Right atrium auricular region (tissue), 2 donors: ENCODE measurements at places on chromosomes 1 and 21.

GRCh38 chr1:206704226-206704625, 19.5 kb downstream of the MAPKAPK2 start:
- no peak for DNase-seq

- DNase-seq, result no peak
Observed at GRCh38 chr21:42651515-42652401, 1.7 kb upstream of the PDE9A start.

GRCh38 chr1:109273570-109274288, 9.2 kb downstream of the PSRC1 start:
- DNase-seq, result no peak

DNA sequence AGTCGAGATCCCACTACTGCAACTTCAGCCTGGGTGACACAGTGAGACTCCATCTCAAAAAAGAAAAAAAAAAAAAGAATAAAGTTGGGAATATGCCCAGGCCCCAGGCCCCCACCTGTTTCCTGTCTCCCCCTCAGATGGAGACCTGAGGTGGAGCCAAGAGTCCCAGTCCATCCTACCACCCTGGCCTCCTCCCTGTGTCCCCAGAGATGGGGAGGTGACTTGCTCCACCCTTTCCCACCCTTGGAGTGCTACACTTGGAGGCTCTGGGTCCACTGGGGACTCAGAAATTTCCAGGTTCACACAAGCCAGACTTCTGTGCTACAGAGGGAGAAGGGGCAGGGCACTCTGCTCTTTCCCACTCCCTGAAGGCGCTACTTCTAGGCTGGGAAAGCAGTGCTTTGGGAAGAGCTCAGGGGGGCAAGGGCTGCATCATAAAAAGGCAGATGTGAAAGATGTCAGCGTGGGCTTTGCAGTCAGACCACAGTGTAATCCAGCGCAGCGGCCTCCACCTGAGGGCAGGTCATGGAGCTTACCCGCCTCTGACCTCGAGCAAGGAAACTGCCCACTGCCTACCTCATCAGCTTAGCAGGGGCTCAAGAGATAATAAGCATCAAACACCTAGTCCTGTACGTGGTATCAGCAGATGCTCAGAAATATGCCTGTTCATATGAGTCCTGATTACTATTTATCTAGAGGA, 13.4 kb downstream of the TMEM63A start:
- DNase-seq, result no peak

GRCh38 chr1:90809996-90810395, 92.9 kb upstream of the BARHL2 start:
- no peak for DNase-seq

GRCh38 chr1:27049607-27050006, 37.0 kb upstream of the TENT5B start:
- no peak for DNase-seq

DNA sequence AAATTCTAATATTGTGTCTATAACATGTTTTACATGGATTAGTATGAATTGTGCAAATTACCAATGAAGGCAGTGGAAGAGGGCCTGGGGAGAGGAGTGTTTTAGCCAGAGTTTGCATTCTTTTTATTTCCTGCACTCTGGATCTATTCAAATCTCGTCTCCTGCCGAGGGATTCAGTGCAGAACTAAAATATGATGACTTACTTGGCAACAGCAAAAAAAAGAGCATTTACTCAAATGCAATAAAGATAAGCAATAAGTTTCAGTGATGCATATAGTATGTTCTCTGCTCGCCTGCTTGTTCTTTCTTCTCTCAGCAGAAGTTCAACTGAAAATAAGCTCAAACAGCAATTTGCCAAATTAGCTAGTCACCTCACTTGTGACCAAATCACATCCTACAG, 33.4 kb upstream of the NRIP1 start:
- DNase-seq, result no peak

DNA sequence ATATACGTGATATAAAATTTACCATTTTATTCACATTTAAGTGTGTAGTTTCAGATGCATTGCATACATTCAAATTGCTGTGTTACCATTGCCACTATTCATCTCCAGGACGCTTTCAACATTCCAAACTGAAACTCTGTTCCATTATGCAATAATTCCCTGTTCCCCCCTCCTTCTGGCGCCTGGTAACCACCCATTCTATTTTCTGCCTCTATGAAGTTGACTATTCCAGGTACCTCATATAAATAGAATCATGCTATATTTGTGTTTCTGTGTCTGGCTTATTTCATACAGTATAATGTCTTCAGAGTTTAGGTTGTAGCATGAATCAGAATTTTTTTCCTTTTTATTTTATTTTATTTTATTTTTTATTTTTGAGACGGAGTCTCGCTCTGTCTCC, 41.7 kb downstream of the SLC22A15 start:
- DNase-seq, result no peak

DNA sequence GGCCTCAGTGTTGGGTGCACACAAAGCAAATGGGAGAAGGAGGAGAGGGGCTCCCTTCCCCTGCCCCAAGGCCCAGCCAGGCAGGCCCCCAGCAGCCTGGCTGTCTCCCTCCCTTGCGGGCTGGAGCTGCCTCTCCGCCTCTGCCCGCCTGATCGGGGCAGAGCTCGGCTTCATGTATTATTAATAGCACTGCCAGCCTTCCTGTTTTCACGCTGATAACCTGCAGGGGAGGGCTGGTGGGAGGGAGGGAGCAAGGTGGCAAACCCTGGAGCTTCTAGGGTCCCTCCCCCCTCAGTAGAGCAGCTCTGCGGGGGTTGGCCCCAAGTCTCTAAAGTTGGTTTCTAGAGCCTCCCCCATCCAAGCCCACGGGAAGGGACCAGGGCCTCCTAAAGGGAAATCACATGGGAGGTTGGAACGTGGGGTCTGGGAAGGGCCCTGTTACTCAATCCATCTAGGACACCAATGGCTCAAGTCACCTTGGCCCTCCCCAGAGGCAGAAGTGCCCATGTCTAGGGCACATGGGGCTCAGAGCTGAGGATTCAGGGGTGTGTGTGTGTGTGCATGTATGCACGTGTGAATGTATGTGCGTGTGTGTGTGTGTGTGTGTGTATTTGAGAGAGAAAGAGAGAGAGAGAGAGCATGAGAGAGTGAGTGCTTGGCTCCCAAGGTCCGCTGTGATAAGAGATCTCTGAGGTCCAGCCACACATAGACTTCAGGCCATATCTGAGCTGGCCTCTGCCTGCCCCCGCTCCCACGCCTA, 21.8 kb upstream of the POU3F1 start:
- no peak for DNase-seq

DNA sequence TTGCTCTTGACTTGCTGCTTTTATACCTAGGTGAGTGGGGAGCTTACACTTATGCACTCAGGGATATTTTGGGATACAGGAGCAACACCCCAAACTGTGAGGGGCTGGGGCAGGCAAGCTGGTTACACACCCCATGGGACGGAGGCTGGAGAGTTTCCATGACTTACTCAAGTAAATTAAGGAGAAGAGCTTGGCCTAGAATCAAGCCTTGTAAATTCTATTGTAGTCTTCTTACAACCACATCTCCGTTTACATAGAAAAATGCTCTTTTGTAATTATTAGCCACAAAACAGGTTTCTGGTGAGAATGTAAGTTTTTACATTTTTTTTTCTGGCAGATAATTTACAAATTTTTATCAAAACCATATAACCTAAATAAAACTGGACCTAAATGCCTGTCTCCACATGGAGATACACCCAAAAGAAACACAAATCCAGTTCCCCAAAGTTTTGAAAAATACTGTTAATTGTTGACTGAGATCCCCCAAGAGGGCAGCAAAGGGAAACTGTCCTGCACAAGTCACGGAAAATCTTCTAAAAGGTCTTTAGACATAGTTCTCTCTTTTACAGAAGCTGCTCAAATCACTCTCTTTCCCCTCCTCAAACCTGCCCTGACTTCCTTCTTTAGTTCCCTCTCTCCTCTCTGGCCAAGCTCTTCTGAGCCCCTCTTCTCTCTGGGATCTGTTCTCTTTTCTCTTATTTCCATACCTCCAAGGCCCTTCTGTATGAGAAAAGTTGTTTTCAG, 134.0 kb downstream of the HIVEP3 start:
- no peak for DNase-seq

- no peak for DNase-seq
Observed at GRCh38 chr1:168330285-168330684, 49.6 kb downstream of the TBX19 start.

DNA sequence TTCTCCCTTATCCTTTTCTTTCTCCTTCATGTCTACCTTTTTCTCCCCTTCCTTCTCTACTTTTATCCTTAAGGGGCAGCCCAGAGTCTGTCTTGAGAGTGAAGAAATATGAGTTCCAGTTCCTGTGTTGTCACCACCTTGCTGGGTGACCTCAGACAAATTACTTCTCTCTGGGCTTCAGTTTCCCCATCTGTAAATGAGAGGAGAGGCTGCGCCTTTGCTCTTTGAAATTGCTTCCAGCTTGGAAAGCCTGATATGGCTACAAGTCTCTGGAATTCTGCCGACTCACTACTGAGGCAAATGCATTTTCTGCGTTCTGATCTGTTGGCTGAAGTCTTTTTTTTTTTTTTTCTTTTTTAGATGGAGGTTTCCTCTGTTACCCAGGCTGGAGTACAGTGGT, 119.2 kb downstream of the SYF2 start:
- no peak for DNase-seq

DNA sequence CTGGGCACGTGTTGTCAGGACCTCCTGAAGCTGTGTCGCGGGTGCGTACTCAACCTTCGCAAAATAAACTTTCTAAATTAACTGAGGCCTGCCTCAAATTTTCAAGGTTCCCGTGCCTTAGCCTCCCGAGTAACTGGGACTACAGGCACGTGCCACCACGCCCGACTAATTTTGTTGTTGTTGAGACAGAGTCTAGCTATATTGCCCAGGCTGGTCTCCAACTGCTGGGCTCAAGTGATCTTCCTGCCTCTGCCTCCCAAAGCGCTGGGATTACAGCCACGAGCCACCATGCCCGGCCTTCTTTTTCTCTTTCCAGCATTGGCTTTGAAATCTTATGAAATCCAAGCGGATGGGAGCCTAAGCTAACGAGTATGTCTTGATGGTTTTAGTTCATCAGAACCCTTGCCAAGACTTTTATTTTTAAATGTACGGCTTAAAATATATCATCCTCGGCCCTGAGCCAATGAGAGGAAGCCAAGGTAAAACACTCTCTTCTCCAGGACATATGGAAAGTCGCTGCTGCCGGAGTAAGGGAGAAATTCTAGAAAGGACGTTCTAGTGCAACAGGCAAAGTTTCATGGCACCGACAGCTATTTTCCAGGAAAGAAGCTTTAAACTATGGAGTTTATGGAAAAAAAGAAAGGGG, 12.7 kb upstream of the ERVH48-1 start:
- no peak for DNase-seq

- no peak for DNase-seq
Observed at GRCh38 chr1:29441916-29442668, 205.8 kb downstream of the PTPRU start.

- DNase-seq, result no peak
Observed at GRCh38 chr1:151790940-151791651, 796 bp upstream of the TDRKH start.

GRCh38 chr1:3697810-3698209, 45.5 kb downstream of the TP73 start:
- DNase-seq, result no peak

DNA sequence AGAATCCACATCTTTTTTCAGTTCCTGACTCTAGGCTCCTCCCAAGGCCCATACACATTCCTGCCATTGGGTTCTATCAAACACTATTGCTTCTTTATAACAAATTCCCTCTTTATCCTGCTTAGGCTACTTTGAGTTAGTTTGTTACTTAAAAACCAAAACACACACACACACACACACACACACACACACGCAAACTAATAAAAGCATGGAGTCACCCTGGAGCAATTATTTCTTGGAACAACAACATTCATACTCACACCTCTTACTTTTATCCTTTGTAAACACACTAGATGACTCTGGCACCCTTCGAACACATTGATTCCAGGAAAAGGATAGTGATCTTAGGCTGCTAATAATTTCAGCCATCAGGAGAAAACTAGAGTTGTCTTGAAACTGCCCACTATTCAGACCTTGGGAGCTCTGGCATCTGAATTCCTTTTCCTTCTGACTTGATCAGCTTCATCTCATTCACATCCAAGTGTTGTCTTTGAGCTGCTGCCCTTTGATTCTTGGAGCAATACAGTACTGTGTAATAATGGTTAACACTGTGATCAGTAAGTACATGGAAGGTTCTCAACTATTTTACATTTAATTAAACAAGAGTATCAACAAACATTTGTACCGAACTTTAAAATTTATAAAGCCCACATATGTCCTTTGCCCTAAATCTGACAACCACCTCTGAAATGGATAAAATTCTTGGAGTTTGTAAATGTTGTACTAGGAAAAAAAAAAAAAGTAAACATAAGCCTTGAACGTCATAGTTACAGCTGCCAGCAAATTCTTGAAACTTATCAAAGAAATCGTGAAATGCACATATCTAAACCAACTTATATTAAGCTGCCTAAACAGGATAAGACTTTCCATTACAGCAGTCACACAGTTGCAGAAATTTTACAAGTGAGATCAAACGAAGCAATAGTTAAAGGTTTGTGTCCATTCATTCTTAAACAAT, 2.8 kb upstream of the SEC22B start:
- DNase-seq, result no peak

GRCh38 chr1:167675440-167675839, 45.4 kb downstream of the RCSD1 start:
- no peak for DNase-seq

DNA sequence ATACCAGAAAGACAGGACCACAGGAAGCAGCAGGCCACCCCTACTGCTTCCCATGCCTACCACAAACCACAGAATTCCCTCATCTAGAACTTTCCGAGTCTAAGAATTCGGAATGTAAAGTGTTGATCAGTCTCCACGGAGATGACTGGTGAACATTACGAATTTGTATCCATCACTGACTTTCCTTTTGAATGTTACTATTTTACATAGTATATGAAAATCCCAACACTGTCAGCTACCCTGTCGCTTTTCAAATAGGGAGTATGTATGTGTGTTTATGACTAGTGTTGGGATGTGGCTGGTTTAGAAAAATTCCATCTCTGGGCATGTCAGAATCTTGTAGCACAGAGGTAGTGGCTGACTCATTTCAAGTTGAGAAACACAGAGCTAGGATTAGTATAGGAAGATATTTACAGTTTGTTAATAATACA, 118.2 kb downstream of the COQ8A start:
- DNase-seq, result no peak

GRCh38 chr1:114559356-114559755, 22.1 kb downstream of the BCAS2 start:
- no peak for DNase-seq

DNA sequence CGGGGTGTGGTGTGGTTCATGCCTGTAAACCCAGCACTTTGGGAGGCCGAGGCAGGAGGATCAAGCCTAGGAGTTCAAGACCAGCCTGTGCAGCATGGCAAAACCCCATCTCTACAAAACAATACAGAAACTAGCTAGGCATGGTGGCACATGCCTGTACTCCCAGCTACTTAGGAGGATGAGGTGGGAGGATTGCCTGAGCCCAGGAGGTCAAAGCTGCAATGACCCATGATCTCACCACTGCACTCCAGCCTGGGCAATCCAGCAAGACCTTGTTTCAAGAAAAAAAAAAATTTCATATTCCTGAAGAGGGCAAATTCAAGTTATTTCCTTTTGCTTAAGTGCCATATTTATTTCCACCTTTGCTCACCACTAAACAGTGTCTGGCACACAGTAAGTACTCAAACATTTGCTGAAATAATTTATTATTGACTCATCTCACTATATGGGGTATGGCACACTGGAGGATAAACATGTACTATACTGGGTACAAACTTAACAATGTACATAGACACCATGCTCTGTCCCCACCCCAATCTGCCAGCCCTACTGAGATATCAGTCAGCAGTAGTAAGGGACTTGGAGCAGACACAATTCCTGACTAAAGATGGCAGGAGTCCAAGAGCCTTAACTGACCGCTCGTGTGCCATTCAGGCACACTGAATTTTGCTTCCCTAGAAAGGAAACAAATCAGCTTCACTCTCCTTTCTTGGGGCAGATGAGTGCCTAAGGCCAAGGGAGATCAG, 15.5 kb downstream of the MEAF6 start:
- peak; percentile 59 for DNase-seq
